Activated naive CD8-positive, alpha-beta T cell treated with anti-CD3 and anti-CD28 coated beads for 36 hours (primary cell): ENCODE measurements at places on chromosomes 6 and 20. TPM values are rescaled to one million over a fixed set of nuclear protein-coding genes. Genes with fewer than 3 reads are reported as not detected.

The MPIG6B gene
- 0.56 TPM for total RNA-seq

The GRM1 gene
- total RNA-seq: not detected

The STX11 gene
- total RNA-seq: 38.5 TPM

The TREM2 gene
- not detected for total RNA-seq

The TBXT gene
- not detected for total RNA-seq

The SH3BGRL2 gene
- total RNA-seq: 5.1 TPM
